ENCODE measurements at places on chromosomes 4 and X.

- no peak for DNase-seq
These were observed 101.8 kb upstream of the HPF1 start for GRCh38 chr4:169859366-169860216.

DNA sequence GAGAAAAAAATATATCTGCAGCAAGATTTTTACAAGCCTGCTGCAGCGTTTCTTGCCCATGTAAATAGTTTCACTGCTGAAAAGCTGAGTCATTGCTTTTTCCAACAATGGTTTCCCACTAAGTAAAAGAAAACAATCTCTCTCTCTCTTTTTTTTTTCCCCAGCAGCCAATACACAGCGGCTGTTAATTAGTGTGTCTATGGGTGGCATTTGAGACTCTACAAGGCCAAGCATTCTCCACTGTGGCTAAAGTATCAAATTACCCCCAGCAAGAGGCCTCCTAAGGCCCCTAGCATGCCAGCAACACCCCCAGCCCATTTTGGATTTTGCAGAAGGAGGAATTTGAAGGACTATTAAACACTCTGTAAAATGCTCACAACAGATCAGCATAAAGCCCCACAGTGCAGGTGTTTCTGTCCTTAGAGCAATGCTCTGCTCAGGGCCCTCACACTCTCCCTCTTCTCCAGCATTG lies 837.4 kb downstream of the TRIML1 start:
- no peak for DNase-seq

DNA sequence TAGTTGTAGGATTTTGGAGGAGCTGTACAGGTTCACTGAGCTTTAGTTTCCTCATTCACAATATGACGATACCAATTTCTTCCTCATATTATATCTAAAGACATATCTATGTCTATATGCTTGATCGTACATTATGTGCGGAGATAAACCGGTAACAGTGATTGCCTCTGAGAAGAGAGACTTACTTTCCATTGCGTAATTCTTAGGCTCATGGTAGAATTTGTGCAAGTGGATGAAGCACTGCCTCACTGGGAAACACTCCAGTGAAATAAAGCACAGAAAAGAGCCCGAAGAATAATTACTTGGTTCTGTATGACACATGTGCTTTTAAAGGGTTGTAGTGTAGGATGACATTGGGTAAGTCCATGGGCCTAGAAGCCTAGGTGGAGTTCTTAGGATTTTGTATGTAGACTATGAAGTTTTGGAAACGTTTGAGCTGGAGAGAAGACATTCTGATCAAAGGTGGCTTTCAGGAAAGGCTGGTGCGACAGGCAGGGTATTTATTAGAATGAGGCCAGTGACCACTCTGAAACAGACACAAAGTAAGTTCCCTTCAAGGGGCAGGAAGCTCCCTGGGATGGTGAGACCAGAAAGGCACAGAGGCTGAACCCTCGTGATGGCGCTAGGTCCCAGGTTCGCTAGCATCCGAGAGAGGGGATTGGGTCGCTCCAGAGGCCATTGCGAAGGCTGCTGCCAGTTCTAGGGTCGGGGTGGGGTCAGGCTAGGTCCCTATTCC lies 649 bp upstream of the VBP1 start:
- DNase-seq: no peak

GRCh38 chr4:72448231-72448630 lies 120.8 kb downstream of the ADAMTS3 start:
- no peak for DNase-seq

- DNase-seq: no peak
These were observed 180.9 kb upstream of the NUDT10 start for GRCh38 chrX:51151734-51152133.

DNA sequence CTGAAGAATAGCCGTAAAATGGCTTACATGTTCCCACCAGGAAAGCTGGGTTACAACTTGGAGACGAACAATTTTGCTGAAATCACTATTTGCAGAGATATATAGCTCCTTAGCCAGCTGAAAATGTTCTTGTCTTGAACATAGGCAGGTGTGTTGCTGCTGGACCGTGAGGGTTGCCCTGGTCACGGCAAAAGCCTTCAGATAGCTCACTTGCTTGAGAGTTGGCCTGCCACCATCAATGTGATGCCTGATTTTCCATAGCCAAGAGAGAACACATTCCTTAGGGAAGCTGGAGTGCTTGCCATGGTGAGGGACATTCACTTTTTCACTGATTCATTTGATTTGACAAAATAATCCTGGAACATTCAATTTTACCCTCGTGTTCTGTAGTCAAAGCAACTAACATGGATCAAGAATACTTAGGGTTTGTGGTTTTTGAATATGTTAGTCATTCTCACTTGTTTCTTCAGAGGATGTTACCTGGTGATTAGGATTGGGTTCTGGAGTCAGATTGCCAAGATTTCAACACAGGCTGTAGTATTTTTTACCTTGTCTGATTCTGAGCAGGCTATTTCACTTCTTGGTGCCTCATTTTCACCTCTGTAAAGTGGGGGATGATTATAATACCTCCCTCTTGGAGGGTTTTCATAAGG lies 536.9 kb downstream of the RAPGEF2 start:
- DNase-seq: no peak

- DNase-seq: no peak
These were observed 1566.9 kb downstream of the STIM2 start for GRCh38 chr4:28427306-28428085.

- DNase-seq: no peak
These were observed 115.4 kb upstream of the PUDP start for GRCh38 chrX:7263330-7263729.

DNA sequence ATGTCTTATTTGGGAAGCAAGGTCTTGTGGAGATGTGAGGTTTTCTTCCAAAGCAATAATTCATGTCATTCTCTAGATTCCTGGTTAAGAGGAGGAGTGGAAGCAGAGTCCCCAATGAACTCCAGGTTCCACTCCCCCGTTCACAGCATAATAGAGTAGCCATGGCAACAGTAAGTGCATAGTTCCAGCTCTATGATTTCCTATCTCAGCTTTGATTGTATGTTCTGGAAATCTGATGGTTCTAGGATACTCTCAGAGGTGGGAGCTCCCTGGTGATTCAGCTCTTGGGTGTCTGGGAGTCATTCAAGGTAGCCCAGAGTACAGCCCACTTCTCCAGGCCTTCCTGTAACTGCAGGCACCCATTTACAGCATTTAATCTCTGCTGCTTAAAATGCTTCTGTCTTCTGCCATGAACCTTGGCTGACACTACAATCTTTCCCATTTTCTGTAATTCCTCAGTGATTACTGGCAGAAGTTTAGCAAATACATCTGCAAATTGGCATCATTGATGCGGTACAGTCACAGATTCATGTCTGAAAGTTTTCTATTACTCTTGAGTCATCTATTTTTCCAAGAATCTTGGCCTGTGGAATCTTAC lies 242.0 kb downstream of the MAPK10 start:
- DNase-seq: no peak

GRCh38 chrX:148422526-148422925 lies 77.9 kb upstream of the AFF2 start:
- no peak for DNase-seq

GRCh38 chrX:74419864-74420195 lies 1.5 kb upstream of the SLC16A2 start:
- peak; percentile 3 for DNase-seq

- DNase-seq: no peak
These were observed 63.0 kb upstream of the TMEM150C start for GRCh38 chr4:82624819-82625218.

DNA sequence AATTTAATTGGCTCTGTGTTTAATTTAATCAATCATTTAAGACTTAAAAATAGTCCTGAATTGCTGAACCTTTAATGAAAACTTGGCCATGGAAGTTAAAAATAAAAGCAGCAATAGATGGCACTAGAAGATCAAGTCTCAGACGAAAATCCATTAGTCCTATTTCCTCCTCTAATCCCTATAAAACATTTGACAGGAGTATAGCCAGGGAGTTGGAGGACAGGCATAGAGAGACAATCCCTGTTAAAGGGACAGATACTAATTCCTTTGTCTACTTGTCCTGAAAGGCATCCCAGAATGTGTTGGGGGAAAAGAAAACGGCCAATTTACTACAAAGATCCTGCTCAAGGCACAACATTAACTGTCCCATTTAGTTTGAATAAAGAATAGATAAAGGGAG lies 276.3 kb upstream of the TACR3 start:
- DNase-seq: no peak

- DNase-seq: no peak
These were observed 78.1 kb downstream of the GALNT7 start for GRCh38 chr4:173246719-173247118.

DNA sequence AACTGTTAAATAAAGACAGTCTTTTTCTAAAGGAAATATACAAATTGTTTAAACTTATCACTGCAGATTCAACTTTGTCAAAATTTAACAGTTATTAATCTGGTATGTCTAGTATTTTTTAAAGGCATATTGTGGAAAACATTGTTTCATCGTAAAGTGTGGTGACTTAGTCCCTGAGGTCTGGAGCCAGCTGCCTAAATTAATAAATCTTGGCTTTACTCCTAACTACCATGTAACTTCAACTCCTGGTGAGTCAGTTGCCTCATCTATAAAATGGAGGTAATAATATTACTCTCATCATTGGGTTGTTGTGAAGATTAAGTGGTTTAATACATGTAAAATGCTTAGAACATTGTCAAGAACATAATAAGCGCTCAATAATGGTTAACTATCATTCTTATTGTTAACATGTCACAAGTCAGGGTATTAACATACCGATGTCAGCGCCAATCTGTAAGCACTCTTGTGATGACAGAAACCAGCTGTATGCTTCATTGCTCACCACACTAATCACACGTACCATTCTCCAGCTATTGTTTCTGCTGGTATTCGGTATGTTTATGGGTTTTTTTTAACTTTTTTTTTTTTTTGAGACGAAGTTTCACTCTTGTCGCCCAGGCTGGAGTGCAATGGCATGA lies 14.1 kb upstream of the SMIM43 start:
- no peak for DNase-seq

- no peak for DNase-seq
These were observed 80.1 kb downstream of the RS1 start for GRCh38 chrX:18591834-18592233.

- DNase-seq: no peak
These were observed 191.1 kb downstream of the NAA11 start for GRCh38 chr4:79134767-79135166.

DNA sequence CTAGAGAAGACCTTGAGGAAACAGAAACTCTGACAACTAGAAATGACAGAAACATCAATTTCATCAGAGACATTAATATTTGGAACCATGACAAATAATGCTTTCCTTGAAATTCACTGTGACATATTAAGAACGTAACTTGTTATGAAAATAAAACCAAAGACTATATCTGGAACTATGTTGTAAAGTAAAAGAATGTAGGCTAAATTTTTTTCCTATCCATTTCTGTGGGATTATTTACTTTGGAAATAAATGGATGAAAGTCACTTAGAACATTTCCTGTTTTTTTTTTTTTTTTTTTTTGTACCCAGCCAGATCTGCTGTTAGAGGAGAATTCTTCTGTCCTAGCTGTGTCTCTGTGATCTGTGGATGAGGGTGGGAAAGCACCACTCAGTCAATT lies 255.9 kb downstream of the SPRY1 start:
- DNase-seq: no peak

DNA sequence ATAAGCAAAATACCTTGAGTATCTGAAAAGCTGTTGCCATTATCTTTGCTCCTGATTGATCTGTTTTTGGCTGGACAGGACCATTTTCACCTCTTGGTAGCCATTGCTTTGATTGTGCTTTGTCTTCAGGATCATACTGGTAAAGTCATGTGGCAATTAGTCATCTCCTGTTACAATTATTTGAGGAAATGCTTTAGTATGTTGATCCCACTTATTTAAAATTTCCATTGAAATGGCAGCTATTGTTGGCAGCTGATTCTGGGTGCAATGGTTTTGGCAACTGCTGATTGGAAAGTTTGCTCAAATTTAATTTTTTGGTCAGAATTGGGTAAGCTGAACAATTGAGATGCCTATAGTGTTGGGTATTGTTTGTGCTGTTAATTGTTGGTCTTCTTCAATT lies 238.3 kb upstream of the TLL1 start:
- no peak for DNase-seq

- DNase-seq: no peak
These were observed 110.8 kb upstream of the H2AZ1 start for GRCh38 chr4:100060765-100061416.

- no peak for DNase-seq
These were observed 140.2 kb downstream of the STIM2 start for GRCh38 chr4:27000820-27001219.

DNA sequence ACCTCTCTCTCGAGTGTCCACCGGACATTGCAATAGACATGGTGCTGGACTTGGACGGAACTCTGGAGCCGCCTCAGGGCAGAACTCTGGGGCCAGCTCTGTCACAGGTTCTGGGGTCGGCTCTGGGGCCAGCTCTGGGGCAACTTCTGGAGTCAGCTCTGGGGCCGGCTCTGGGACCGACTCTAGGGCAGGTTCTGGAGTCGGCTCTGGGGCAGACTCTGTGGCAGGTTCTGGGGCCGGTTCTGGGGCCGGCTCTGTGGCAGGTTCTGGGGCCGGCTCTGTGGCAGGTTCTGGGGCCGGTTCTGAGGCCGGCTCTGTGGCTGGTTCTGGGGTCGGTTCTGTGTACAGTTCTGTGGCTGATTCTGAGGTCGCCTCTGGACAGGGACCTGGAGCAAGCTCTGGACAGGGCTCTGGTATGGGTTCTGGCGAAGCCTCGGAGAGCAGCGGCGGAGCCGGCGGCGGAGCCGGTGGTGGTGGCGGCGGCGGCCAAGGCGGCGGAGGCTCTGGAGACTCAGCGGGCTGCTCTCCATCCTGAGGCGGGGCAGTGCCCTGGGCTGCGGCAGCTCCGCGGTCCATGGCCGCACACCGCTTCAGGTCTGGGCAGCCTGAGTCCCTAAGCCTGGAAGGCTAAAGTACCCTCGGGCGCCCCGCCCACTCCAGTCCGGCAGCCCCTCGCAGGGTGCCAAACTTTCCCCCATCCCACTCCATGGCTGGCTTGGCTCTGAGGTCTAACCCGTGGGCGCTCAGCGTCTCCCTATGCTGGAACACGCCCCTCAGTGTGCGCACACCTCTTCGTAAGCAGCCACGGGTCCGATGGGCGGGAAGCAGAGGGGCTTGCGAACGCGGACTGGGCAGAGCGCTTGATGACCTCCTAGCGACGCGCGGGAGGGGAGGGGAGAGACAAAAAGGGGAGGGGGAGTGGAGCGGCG lies at the start of gene DGKK:
Gene DGKK, minus strand, starts transcription at position 723 of the 929 bp plus-strand sequence. Its CDS starts 147 bp downstream, at position 576.
- DNase-seq: no peak

GRCh38 chr4:139901531-139902320 lies 236.1 kb downstream of the MGST2 start:
- DNase-seq: no peak

- DNase-seq: no peak
These were observed 94.4 kb downstream of the TLL1 start for GRCh38 chr4:165967486-165967885.

DNA sequence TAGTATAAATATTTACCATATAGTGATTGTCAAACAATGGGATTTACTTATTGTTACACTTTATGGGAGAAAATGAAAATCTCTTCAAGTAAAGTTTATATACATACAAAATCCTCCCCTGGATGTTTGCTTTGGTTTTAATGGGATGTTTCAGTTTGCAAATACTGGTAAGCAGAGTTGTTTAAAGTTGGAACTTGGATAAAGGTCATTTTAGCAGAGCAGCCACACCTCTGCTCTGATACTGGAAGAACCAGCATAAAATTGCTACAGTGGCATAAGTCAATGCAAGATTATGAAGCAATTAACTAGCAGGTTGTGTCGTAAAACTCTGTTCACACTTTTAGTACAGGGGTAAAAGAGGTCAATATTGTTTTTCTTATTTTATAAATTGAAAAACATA lies 101.2 kb downstream of the TRAPPC11 start:
- DNase-seq: no peak

All from stimulated activated CD4-positive, alpha-beta T cell treated with anti-CD3 and anti-CD28 coated beads, Interleukin-4, amount 100 ng/mL, for 1 hour (primary cell).